ENCODE measurements at places on chromosomes 1 and 21. TPM values are rescaled to one million over a fixed set of nuclear protein-coding genes. Genes with fewer than 3 reads are reported as not detected.

FNDC10 gene
- 5.2 TPM for total RNA-seq

CELA2A gene
- total RNA-seq, result not detected

GUCA2B gene
- total RNA-seq, result not detected

GPR25 gene
- total RNA-seq, result not detected

FAM72C gene
- total RNA-seq, result 2.8 TPM

BEND5 gene
- total RNA-seq, result not detected

CYP2J2 gene
- 0.06 TPM for total RNA-seq

HMGN1 gene
- 179 TPM for total RNA-seq

Measured in A549 treated with RU486 at 1 μM for 4 hours (cell line).